CD8-positive, alpha-beta memory T cell (primary cell): ENCODE measurements at places on chromosomes 2 and 18.

DNA sequence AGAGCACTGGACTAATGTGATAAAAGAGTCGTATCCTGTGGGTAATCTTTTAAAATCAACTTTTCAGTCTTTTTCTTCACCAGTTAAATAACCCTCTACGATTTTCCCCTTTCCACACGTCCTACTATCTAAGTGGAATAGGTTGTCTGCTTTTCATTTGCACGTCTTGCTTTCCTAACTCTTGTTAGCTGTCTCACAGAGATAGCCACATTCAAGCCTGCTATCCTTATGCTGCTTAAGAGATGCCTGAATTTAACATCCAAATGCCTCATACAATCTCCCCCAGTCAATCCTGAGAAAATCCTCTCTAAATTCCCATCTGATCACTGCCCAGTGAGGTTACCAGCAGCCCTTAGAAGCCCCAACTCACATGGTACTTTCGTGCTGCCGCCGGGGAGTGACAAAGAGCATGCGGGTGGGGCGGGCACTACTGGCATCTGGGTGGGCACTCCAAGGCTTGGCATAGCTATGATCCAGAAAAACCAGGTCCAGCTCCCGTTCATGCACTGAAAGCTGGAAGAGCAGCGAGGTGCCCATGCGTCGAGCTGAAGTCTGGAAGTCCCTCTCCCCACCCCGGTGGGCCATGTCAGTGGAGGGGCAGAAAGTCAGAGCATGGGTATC is 1.5 kb downstream of the KANSL3 start:
- DNase-seq, result no peak

DNA sequence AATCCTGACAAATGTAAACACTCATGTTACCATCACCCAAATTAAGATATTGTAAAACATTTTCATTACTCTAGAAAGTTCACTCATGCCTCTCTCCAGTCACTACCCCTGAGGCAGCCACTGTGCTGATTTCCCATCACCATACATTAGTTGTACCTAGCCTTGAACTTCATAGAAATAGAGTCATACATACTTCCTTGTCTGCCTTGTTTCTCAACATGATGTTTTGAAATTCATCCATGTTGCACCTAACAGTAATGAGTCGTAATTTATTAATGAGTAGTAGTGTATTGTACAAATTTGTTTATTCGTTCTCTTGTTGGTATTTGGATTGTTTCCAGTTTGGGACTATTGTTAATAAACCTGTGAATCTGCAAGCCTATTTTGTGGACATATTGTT is 49.0 kb upstream of the TWSG1 start:
- DNase-seq, result no peak

- no peak for DNase-seq
These were observed 219.0 kb downstream of the MYO3B start for GRCh38 chr2:170396799-170397459.

DNA sequence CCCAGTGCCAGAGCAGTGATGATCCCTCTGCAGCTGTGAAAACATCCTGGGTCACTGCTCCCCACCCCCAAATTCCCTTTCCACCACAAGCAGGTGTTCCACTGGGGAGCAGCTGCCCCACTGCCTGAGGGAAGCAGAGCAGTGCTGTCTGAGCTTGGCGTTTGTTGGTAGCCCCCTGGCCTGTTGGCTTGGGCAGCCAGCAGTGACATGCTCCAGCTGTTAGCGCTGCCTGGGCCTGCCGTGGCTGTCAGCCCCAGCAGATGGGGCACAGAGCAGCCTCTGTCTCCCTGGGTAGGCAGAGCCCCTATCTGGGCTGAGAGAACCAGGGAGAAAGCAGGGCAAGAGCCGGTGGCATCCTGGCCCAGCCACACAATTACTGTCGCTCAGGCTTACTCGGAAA is 247.7 kb downstream of the GLI2 start:
- DNase-seq, result no peak

DNA sequence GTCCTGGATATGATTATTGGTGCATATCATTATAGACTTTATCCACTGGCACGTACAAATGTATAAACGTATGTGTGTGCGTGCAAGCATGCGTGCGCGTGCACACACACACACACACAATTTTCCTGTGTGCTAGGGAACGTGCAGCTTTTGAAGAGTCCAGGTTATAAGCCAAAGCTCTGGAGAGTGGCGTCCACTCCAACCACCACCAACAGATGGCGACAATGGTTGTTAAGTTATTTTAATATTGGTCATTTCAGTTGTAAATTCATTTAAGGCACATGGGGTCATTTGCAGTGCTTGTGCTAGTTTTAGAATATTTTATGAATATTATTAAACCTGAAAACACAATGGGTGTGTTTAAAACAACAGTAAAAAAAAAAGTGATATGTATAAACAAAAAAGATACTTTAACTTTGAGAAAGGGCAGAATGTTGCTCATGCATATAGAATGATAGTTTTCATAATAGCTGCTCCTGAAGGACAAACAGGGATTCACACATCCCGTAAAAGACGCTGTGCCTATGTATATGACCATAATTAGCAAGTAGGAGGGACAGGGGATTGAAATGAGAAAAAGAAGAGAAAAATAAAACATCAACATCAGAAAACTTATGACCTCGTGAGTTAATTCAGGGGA is 124.2 kb upstream of the ITGB6 start:
- DNase-seq, result peak; percentile 16

DNA sequence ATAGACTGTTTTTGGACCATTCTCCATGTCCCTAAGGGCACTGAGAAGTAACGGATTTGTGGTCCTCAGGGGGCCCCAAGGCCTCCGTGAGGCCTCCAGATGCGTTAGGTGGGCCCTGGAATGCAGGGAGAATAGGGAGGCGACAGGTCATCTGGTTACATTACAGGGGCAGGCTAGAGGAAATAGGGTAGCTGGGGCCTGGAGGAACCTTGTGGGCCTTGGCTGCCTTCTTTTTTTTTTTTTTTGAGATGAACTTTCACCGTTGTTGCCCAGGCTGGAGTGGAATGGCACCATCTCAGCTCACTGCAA is 28.9 kb downstream of the ZFP36L2 start:
- DNase-seq, result no peak
